ENCODE measurements at places on chromosomes 1 and 21.

DNA sequence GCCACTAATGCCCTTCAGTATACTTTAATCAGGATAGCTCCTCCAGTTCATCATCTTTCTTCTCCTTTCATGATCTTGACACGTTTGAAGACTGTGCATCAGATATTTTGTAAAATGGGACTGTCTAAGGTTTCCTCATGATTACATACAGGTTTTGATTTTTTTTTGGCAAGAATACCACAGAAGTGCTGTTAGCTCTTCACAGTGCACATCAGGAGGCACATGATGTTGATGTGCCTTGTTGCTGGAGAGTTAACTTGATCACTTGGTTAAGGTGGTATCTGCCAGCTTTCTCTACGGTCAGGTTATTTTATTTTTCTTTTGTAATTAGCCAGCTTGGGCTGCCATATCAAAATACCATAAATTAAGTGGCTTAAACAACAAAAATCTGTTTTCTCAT, 128.6 kb upstream of the IVNS1ABP start:
- DNase-seq = no peak

DNA sequence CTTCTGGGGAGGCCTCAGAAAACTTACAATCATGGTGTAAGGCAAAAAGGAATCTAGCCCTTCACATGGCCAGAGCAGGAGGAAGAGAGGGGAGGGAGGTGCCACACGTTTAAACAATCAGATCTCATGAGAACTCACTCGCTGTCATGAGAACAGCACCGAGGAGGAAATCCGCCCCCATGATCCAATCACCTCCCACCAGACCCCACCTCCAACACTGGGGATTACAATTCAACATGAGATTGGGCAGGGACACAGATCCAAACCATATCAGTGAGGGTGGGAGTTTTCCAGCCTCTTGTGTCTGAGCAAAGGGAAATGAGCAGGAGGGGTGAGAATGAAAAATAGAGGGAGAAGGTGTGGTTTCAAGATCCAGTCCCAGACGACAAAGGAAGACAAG, 482.1 kb upstream of the VAMP3 start:
- DNase-seq = no peak

- no peak for DNase-seq
Measured at GRCh38 chr1:54867717-54868057, 19.3 kb downstream of the DHCR24 start.

DNA sequence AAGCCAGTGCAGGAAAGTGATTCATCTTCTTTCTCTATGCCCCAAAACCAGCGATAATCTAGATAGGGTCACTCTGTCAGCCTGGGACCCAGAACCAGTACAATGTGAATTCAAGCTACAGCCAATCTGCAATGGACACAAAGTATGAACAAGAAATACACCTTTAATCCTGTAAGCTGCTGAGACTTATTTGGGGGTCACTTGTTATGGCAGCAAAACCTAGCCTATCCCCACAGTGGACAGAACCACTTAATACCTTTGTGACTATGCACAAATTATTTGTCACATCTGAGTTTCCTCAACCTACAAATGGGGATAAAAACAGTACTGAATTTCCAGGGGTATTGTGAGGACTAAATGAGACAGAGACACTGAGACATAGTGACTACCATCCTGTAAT, 50.0 kb downstream of the TMCO4 start:
- no peak for DNase-seq

GRCh38 chr1:59641836-59642235, 172.9 kb upstream of the HOOK1 start:
- no peak for DNase-seq

DNA sequence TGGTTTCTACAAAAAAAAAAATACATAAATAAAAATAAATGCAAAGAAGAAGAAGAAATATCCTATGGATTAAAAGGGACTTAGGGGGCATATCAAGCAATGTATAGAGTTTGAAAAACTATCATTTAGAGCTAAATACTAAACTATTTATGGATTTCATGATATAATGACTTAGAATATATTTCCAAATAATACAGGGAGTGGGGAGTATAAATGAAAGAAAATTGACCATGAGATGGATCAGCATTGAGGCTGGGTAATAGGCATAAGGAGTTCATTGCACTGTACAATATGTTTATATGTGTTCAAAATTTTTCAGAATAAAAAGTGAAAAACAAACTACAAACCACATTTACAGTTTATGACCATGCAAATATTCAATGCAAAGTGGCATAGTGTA, 18.8 kb downstream of the NHLH2 start:
- no peak for DNase-seq

DNA sequence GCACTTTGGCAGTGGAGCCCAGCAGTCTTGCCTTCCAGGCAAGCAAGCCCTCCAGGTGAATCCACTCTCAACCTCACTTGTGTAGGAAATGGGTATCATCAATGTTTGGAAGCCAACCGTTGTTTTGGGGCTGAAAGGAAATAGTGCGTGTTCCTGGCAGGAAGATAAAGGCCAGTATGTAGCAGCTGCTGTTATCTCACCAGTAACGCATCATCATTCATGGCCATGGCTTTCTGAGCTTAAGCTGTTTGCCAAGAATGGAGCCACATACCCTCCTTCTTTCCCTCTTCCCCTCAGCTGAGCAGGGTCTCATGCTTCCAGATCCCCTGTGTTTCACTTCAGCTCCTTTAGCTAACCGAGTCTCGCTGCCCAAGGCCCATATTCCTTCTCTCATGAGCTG, 2.2 kb upstream of the PDPN start:
- DNase-seq = no peak

GRCh38 chr1:44067266-44068250, 36.3 kb upstream of the SLC6A9 start:
- DNase-seq = no peak
